ENCODE measurements at places on chromosomes 6 and 20.
A peak's percentile ranks its signal among the peaks of the same experiment; 100 is the strongest.

DNA sequence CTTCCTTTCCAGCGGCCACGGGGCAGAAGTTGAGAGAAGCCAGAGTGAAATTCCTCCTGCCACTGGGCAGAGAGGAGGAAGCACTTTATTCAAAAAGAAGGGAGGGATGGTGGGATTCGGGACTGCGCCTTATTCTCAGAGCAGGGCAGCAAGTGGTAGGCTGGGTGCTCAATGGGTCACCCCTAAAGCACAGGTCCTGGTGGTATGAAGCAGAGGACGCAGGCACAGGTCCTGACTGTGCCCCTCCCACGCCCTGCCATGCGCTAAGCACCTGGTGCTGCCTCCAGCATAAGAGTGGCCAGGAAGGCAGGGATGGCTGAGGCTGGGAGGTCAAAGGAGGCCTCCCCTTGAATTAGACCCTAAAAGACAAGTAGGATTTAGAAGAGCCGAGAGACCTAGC is 4.9 kb upstream of the GRM4 start:
- DNase-seq: no peak

DNA sequence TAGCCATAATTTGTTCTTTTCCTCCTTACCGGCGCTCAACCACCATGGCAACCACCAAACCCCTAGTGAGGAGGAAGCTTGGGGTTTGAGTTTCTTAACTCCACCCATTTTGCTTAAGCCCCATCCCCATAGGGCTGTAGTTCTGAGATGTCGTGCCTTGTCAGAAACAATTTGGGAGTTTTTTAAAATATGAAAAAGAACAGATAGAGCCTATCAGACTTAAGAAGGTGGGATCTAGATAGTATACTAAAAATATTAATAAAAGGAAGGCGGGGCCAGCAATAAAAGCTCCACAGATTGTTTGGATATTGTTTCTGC is 5.6 kb downstream of the BRD2 start:
- DNase-seq: peak; percentile 44

DNA sequence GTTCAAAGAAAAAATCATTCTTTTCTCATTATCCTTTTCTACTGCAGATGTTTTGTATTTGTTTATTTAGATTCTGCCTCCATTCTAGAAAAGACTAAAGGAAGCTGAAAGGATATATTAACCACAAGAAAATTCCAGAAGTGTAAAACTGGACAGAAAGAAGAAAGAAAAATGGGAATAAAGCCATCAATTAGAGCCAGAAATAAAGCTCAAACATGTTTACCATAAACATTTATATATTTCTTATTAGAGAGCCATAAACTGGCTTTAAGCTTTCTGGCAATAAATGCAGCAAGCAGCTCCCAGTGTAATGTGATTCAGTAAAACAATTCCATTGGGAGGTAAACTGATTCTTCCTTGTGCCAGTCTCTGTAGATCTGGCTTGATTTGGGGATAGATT is 244.1 kb downstream of the PTPRK start:
- no peak for DNase-seq

DNA sequence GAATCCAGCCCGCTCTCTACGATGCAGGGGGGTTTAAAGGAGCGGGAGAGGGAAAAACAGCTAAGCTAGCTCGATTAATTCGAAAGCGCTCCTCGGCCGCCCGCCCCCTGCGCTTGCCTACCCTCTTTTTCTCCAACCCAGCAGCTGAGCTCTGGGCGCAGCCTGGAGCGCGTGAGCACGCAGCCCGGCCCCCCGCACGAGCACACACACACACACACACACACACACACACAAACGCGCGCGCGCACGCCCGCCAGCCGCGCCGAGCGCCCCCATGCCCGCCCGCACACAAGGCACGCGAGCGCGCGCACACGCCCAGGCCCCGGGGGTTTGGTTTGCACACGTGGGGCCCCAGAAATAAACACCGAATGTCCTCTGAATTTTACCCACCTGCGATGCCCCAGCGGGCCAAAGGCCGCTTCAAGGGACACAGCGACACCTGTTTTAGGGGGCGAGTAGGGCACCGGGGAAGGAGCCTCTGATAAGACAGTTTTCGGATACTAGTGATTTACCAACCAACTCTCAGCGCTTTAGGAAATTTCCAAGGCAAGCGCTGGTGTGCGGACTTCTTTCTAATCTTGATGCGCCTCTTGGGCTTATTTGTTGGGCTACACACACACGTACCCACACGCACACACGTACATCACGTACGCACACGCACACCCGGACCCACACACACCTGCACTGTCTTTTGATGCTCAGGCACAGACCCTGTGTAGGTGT is 802 bp upstream of the NRN1 start:
- DNase-seq: peak; percentile 62

DNA sequence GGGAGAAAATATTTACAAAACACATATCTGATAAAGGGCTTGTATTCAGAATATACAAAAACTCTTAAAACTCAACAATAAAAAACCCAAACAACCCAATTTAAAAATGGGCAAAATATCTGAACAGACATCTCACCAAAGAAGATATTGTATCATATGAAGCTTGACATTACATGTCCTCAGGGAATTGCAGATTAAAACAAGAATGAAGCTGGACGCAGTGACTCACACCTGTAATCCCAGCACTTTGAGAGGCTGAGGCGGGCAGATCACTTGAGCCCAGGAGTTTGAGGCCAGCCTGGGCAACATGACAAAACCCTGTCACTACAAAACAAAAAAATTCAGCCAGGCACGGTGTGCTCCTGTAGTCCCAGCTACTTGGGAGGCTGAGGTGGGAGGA is 135.4 kb upstream of the AKIRIN2 start:
- DNase-seq: no peak

- no peak for DNase-seq
These were observed 81.0 kb downstream of the AKAP7 start for GRCh38 chr6:131216246-131216645.

DNA sequence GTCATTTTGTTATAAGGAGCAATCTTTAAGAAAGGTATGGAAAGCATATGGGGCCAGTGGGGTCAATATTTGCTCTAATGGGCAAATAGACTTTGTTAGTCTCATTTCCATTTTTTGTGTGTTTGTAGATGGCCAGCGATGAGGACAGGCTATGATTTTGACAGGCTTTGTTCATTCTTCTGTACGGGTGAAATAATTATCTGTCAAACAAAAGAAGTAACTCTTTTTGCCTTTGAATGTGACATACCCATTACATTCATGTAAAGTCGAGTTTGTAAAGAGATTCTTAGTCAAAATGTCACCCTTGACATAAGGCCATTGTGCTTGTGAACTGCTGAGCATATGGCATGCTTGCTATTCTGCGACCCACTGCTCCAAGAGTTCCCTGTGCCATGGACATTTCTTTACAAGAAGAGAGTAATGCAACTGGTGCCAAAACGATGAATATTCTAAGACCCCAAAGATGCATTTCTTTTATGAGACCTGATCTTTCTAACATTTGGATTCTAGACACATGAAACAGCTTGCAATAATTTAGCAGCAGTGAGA is 38.2 kb upstream of the JAG1 start:
- no peak for DNase-seq

DNA sequence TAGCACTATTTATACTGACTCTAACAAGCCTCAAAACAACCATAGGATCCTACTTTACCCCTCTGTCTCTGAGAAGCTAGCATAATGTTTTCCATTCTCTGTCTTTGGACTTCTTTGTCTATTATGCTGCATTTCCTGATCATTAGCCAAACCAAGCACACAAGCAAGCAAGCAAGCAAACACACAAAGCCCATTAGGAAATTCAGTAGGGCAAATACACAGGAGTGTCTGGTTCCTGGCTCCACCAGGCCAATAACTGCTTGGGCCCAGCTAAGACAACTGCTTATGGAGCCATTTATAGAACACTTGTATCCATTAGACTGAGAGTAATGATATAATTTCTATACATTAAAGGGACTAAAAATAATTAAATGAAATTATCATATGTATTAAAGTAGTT is 952.9 kb upstream of the EPHA7 start:
- DNase-seq: no peak

GRCh38 chr6:54386295-54386694 is 78.1 kb downstream of the TINAG start:
- no peak for DNase-seq

DNA sequence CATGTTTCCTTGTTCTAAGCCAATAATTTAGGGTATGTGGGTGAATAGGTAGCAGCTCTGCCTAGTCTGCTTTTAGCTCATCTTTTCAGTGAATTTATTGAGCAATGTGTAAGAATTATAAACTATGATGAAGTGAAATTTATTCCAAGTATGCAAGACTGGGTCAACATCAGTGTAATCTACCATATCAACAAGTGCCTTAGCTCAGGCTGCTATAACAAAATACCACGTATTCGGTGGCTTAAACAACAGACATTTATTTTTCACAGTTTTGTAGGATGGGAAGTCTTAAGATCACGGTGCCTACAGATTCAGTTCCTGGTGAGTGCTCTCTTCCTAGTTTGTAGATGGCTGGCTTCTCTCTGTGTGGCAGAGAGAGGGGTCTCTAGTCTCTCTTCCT is 54.0 kb downstream of the LYRM2 start:
- DNase-seq: no peak

Measured in AG10803 (cell line).